Activated T-helper 9 cell treated with anti-CD3 and anti-CD28 coated beads, Interleukin-2, amount 50 U/mL, for 16 hours (primary cell): ENCODE measurements at places on chromosomes 2 and 18.

DNA sequence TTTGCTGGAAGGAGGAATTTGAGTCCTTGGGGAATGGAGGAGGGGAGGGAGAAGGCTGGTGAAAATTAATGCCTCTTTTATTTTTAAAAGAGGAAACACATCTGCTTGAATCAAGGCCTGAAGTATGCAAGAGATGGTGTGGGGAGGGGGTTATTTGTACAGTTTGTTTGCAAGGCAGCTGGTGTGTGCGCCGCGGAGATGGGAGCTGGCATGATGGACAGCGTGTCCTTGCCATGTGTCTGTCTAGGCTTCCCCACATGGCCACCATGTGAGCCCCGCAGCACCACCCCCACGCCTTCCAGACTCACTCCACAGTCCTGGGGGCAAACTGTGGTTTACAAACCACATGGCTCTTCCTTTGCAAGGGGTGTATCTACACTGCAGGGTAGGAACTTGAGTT, 154.8 kb upstream of the APCDD1 start:
- DNase-seq, result no peak

DNA sequence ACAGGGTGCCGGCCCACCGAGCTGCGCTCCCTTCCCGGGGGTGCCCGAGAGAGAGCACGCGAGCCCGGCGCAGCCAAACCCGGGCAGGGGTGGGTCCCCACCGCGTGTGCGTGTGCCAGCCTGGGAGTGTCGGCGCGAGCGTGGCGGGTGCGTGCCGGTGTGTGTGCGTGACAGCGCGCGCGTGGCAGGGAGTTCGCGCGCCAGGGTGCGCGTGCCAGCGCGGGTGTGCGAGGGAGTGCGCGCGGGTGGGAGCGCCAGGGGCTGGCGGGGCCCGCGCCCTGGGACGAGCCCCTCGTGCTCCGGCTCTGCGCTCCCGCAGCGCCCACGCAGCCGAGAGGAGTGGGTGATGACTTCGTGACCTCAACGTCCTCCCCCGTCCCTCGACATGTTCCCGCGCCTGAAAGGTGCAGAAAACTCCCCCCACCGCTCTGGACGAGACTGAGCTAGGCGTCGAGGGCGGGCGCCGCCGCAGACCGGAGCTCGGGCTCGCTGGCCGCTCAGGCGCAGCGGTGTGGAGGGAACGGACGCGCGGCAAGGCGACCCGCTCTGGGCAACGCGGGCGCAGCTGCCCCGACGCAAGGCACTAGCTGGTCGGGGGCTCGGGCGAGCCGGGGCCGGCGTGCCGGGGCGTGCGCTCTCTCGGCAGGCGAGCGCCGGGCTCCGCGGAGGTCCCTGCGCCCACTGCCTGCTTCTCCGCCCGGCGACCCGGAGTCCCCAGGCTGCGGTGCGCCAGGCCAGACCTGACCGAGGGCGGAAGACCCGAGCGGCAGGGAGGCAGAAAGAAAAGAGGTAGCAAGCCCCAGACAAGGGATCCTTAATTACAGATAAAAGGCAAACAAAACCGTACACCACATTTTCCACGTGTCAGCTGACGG, 582.8 kb downstream of the ZEB2 start:
- no peak for DNase-seq

DNA sequence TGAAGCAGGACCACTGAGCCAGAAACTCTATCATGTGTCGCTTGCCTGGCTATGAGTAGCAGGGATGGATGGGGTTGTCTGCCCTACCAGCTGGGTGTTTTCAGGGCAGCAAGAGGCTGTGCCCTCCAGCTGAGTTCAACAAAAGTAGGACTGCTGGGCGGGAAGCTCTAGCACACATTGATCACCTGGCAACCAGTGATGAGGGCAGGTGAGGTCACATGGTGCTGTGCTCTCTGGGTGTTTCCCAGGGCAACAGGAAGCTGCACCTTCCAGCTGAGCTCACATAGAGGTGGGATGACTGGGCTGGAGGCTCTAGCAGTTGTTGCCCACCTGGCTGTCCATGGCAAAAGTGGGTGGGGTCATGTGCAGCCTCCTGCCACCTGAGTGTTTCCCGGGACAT, 487.3 kb upstream of the VWC2L start:
- DNase-seq, result no peak

- no peak for DNase-seq
These were observed 311.4 kb downstream of the CTNNA2 start for GRCh38 chr2:79824086-79824786.

GRCh38 chr2:85132834-85133637, at the start of gene TCF7L1:
Gene TCF7L1 (plus strand): TSS chr2:85133392. CDS start chr2:85133685, 293 bp downstream.
- no peak for DNase-seq

GRCh38 chr2:206217166-206217565, 57.3 kb upstream of the ZDBF2 start:
- DNase-seq, result no peak

GRCh38 chr2:62284471-62284870, 88.6 kb downstream of the B3GNT2 start:
- DNase-seq, result no peak

DNA sequence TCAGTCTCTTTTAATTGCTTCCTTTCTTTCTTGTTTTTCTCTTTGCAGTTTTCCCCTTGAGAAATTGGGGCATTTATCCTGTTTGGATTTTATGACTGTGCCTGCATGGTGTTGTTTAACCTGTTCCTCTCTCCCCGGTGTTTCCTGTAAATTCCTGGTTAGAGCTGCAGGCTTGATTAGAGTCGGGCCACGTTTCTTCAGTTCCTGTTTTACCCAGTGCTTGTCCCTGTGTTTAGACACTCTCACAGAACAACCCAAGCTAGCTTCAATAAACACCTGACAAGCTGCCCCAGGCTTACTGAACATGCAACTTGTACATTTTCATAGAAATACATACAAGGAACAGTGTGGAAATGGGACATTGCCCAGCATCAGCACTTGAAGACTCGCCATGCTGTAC, 53.9 kb downstream of the NGEF start:
- no peak for DNase-seq

- DNase-seq, result no peak
These were observed 17.0 kb downstream of the TGFA start for GRCh38 chr2:70536517-70537055.

DNA sequence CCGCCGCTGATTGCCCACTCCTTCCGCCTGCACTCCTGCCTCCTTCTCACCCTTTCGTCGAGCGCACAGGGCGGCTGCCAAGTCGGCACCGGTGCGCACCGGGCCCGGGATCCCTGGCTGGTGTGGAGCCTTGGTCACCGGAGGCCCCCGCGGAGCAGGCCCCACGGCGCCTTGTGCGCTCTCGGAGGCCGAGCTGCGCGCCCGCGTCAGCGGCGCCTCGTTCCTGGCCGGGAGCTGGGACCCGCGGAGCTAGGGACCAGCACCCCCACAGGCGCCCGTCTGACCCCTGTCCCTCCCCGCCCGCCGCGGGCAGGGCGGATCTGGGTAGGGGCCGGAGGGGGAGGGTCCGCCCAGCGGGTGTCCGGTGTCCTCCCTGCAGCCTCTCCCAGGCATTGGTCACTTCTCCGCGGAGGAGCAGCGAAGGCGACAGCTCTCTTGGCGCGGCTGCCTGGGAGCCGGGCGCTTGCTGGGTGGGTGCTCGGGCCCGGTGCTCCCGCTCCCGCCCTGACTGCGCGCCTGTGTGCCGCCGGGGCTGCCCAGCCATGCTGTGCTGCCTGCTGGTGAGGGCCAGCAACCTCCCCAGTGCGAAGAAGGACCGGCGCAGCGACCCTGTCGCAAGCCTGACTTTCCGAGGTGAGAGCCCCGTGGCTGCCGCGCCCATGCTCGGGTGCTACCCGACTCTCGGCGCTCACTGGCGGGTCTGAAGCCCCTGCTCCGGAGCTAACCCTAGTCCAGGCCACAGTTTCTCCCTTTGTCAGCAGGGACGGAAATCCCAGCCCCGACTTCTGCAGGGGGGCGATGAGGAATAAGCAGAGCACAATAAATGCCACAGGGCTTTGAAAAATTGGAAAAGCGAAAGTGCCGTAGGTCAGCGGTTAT, 13.2 kb downstream of the DYSF start:
- no peak for DNase-seq

DNA sequence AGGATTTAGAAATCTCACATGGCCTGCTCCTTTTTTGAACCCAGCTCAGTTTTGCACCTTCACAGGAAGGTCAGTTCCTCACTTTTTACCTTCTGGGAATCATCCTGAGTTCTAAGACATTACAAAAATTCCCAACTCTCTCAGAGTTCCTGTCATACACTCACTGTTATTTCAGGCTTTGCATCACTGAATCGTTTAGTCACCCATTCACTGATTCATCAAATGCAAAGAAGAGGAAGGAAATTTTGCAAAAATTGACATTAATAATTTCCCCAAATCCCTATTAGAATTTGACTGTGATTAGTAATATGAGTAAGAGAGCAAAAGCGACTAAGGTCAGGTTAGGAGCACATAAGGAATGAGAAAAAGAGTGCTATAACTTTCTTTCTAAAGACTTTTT, 197.5 kb downstream of the PDE1A start:
- no peak for DNase-seq

DNA sequence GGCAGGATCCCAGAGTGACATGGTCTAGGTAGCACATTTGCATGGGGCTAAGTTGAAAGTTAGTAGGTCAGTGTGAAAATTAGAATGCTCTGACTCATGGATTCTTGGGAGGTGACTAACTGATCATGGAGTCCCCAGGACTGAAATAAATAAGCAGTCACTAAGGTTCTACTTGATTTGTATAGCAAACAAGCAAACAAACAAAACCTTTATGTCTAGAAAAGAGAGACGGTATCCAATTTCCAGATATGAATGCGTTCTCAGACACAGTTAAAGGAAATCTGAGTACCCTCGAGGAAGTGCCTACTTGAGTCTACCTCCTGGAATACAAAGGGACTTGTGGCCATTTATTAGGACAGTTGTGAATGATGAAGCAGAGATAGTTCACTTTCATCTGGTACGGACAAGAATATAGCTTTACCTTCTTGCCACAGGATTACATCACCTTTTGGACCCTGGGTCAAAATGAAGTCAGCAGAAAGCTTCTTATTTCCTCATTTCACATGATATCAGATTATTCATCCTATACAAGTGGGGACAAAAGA, 54.3 kb upstream of the AGPS start:
- DNase-seq, result no peak

DNA sequence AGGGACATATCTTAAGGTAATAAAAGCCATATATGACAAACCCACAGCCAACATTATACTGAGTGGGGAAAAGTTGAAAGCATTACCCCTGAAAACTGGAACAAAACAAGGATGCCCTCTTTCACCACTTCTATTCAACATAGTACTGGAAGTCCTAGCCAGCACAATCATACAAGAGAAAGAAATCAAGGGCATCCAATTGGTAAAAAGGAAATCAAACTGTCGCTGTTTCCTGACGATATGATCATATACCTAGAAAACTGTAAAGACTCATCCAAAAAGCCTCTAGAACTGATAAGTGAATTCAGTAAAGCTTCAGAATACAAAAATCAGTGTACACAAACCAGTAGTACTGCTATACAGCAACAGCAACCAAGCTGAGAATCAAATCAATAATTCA, 53.8 kb upstream of the PSME4 start:
- no peak for DNase-seq

DNA sequence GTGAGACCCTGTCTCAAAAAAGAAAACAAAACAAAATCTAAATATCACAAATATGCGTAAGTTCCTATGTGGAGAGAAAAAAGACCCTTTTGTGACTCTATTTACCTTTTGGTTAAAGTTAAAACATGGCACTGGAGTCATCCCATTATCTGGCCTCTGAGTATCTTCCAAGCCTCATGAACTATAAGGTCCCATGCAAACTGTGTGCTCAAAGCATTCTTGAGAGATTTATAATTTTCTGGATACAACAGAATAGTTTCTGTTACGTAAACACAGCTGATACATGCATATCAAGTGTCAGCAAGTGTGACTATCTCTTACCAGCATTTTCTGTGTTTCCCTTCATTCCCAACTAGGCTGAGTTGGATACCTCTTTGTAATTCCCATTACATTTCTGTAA, 8.8 kb upstream of the NOSTRIN start:
- no peak for DNase-seq

- DNase-seq, result no peak
These were observed 327.3 kb downstream of the BCL11A start for GRCh38 chr2:60226191-60226590.

DNA sequence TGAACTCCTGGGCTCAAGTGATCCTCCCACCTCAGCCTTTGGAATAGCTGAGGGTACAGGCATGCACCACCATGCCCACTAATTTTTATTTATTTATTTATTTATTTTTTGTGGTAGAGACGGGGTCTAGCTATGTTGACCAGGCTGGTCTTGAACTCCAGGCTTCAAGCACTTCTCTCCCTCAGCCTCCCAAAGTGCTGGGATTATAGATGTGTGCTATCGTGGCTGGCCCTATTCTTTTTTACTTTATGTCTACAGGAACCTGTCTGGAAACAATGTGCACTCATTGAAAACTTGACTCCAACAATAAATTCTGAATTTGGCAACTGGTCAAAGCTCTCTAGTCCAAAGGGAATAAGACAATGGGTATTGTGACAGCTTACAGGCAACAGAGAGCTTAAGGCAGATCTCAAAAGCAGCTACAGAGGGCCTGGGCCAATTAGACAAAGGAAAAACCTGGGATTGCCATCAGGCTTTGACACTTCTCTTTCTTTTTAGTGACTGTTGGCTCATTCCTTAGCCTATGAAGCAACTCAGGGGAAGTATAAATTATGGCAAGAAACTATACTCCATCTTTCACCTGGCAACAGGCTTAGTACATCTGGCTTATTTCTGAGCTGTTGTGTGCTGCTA, 55.1 kb upstream of the RAPGEF4 start:
- DNase-seq, result no peak

DNA sequence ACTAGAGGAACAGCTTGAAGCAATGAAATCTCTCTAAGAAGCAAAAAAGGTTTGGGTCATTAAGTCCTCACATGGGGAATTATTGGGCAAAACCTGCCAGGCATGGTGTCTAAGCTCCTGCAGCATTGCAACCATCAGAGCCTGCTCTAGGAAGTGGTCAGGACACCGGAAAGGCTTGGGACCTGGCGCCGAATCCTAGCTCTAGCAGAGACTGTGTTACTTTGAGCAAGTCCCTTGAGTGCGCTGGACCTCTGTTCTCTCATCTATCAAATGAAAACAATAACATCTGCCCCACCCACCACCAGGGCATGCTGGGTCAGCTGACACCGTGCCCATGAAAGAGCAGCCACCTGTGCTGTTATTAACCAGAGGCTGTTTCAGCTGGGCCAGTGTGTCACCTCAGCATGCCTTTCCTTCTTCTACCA, 6.3 kb downstream of the TMEM127 start:
- no peak for DNase-seq

- DNase-seq, result no peak
These were observed 142.9 kb upstream of the HDAC4 start for GRCh38 chr2:239543702-239544101.

DNA sequence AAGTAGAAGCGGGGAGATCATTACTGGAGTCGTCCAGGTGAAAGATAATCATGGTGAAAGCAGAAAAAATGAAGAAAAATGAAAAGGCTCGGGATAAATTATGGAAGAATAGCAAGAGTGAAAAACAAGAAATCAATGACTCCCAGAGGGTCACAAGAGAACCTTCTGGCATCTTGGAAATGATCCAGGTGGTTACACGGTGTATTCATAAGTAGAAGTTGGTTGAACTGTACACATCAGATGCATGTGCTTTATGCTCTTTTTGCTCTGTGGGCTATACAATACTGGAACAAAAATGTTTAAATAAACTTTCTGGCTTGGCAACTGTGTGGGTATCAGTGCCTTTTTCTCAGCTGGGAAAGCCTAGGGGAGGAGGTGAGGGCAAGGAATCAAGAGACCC, 348.9 kb downstream of the RND3 start:
- no peak for DNase-seq
